Naive thymus-derived CD4-positive, alpha-beta T cell (primary cell): ENCODE measurements at places on chromosomes 7 and 10. TPM values are rescaled to one million over a fixed set of nuclear protein-coding genes. Genes with fewer than 3 reads are reported as not detected.

- H3K4me3 ChIP-seq: no peak overlapping the region
- DNase-seq: no peak
- H3K27ac ChIP-seq: no peak overlapping the region
- no peaks in the 10 kb centered on the region for H3K4me1 ChIP-seq
- H3K36me3 ChIP-seq: no peaks in the 10 kb centered on the region
- no peaks in the 10 kb centered on the region for H3K27me3 ChIP-seq
Observed at GRCh38 chr7:48182718-48183369, 11.6 kb downstream of the ABCA13 start.

ZNF467 gene
- 0.15 and 0.17 TPM in 2 replicates for total RNA-seq

DNA sequence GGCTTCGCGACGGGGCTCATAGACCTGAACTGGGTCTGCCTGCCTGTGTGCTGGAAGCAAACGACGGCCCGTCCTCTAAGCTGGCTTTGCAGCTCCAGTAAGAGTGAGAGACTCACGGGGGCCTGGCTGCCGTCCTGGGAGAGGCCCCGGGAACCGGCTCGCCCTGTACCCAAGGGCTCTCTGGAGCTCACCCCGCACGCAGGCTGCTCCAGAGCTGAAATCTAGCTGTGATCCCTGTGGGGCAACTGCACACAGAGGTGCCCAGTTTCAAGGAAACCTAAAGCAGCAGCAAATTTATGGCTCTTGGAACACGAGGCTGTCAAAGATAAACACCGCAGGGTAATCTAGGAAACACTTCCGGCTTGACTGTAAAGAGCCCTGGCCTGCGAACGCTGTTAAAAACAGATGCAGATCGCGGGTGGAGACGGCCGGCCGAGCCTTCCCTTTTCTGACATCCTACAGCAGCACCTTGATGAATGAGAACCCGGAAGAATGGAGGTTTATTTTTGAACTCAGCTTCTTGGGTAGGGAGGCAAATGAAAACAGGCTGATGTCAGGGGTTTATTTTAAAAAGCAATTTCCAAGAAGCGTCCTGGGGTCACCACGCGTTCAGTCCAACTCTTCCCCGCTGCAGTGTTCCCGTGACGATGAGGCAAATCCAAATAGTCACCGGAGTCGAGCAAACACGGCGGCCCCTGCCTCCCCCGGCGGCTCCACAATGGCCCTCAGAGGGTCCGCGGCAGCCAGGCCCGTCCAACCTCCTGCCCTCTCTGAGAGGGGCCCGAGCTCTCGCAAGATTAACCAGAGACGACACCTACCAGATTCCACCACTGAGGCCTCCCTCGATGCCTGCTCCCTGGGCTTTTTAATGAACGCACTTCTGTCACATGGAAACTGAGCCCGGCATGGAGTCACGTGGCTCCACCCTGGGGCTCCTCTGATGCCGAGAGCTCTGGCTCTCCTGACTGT, 29.6 kb downstream of the AMZ1 start:
- peak; percentile 48 for DNase-seq
- H3K36me3 ChIP-seq: no peaks in the 10 kb centered on the region
- no peaks in the 10 kb centered on the region for H3K27me3 ChIP-seq
- no peak overlapping the region for H3K4me3 ChIP-seq
- H3K4me1 ChIP-seq: peaks cover 22% of the 10 kb centered on the region

SPDYE2B gene
- total RNA-seq: not detected

PON3 gene
- total RNA-seq: not detected

UPK3B gene
- total RNA-seq: 4.2 TPM

CD36 gene
- not detected in 2 replicates for total RNA-seq

DNA sequence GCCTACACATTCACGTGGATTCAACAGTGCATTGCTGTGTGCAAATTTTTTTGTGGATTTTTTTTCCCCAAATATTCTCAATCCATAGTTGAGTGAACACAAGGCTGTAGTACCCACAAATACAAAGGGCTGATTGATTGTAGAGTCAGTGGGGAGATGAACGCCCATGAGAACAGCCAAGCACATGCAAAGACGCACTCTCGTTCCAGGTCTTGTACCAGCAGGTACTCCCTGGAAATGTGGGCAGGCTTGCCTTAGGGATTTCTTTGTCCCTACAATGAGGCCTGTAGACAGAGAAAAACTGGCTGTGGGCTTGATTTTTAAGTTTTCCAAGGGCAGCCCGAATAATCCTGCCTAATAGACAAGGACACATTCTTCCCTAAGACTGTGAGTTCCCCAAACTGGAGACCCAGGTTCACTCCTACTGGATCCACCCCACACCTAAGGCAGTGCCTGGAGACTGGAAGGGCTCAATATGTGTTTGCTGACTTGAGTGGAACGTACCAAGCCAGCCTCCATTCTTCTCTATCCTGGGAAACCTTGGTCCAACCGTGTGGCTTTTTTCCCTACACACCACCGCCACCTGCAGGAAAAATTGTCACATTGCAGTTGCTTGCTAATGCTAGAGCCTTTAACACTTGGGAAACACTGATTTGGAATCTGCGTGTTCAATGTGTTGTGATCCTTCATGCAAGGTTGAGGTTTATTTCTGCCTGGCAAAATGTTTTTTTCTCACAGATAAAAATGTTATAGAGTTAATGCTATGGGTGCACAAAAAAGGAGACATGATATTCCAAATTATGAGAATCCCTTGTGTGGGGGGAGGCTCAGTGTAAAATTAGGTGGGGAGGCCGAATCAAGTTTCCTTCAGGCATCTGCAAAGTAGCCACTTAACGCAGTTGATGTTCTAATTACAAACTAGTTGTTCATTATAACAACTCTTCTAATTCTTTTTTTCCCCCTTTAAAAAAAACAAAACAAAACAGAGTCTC, 49.3 kb downstream of the PPP1R17 start:
- no peak overlapping the region for H3K4me3 ChIP-seq
- H3K27ac ChIP-seq: no peak overlapping the region
- no peak for DNase-seq
- H3K4me1 ChIP-seq: no peaks in the 10 kb centered on the region
- H3K27me3 ChIP-seq: no peaks in the 10 kb centered on the region

DNA sequence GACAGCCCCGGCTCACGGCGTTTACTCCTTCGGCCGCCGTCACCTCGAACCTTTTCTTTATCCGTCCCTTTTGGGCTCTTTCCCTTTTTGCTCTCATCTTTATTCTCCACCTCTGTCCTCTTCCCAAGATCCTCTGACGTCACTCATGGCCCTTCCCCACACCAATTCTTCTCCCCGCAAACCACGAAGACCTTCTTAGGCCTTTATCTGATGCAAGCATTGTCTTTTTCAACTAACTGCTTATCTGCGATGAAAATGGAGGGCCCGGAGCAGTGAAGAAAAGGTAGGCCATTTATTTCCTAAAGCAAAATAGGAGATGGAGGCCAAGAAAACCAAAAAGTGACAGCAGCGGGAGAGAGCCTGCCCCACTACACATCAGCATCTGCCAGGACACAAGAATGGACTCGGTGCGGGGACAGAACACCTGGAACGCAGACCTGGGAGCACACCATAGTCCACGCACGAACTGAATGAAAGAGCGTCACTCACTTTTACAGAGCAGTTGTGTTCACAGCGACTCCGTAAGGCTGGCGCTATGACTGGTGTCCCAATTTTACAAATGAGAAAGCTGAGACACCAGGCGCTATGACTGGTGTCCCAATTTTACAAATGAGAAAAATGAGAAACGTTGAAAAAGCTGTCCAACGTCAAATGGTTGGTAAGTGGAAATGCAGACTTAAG, 45.3 kb downstream of the ZNF777 start:
- H3K4me3 ChIP-seq: peak overlapping the region; percentile 17
- H3K36me3 ChIP-seq: no peaks in the 10 kb centered on the region
- DNase-seq: peak; percentile 19
- no peaks in the 10 kb centered on the region for H3K27me3 ChIP-seq
- no peaks in the 10 kb centered on the region for H3K4me1 ChIP-seq

RINT1 gene
- 26.0 TPM for total RNA-seq
